ENCODE measurements at places on chromosomes 2 and 18.

- DNase-seq = no peak
Observed at GRCh38 chr2:10320933-10321332, 18.2 kb downstream of the HPCAL1 start.

GRCh38 chr2:196413821-196414274 is 225.7 kb upstream of the CCDC150 start:
- no peak for DNase-seq

DNA sequence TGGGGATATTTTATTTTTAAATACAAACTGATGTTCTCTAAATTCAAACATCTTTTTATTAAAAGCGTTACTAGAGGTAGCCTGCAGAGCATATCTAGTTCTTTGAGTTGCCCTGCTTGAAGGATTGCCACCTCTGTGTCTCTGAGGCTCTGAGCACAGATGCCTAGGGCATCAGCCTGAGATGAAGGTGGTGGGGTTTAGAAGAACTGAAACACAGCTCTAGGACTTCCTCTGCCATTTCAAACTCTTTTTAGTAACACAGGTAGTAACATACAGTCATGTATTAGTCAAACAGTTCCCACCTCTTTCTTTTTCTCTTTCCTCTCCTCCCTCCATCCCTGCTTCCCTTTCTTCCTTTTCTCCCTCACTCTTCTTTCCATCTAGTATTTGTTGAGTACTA is 57.6 kb downstream of the TTC21B start:
- no peak for DNase-seq

- DNase-seq = no peak
Observed at GRCh38 chr2:37795456-37795855, 124.0 kb upstream of the CDC42EP3 start.

DNA sequence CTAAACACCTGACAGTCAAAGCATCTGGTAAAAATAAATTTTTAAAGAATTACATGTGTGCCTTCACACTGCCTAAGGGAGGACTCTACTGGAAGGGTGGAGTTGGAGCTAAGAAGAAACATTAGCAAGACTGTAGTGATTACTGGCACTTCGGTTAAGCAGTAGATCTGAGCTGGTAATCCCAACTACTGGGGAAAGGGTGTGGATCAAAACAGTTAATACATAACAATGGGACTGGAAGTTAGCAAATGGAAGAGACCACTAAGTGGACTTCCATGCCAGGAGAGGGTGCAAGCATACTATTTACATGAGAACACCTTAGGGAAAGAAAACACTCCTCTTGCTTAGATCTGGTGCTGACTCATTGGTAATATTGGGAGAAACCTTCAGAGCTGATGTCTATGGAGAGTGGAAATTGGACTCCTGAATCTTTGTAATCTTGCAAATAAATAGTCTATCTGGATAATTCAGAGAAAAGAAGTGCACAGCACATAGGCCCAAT is 519.6 kb upstream of the LINC00305 start:
- no peak for DNase-seq
